ENCODE measurements at places on chromosomes 6 and 20. TPM values are rescaled to one million over a fixed set of nuclear protein-coding genes. Genes with fewer than 3 reads are reported as not detected.

GRCh38 chr6:156857573-156857972 is 80.4 kb downstream of the ARID1B start:
- H3K4me1 ChIP-seq = peaks cover 49% of the 10 kb centered on the region
- no peaks in the 10 kb centered on the region for H3K27me3 ChIP-seq
- no peak for DNase-seq
- H3K4me3 ChIP-seq = no peak overlapping the region
- H3K27ac ChIP-seq = peak overlapping the region; percentile 74
- peaks cover 3% of the 10 kb centered on the region for H3K36me3 ChIP-seq

ADGB gene
- total RNA-seq = not detected

GSTA3 gene
- not detected for total RNA-seq

GRCh38 chr6:50816115-50816675 is 2.5 kb upstream of the TFAP2B start:
- H3K4me1 ChIP-seq = peaks cover 10% of the 10 kb centered on the region
- peak; percentile 43 for DNase-seq
- no peaks in the 10 kb centered on the region for H3K36me3 ChIP-seq
- H3K27ac ChIP-seq = no peak overlapping the region
- peak overlapping the region; percentile 83 for H3K4me3 ChIP-seq
- H3K27me3 ChIP-seq = peaks cover 46% of the 10 kb centered on the region

GRCh38 chr6:156729248-156729647 is 47.9 kb upstream of the ARID1B start:
- peaks cover 3% of the 10 kb centered on the region for H3K4me1 ChIP-seq
- H3K27ac ChIP-seq = no peak overlapping the region
- H3K36me3 ChIP-seq = no peaks in the 10 kb centered on the region
- no peak overlapping the region for H3K4me3 ChIP-seq

DNA sequence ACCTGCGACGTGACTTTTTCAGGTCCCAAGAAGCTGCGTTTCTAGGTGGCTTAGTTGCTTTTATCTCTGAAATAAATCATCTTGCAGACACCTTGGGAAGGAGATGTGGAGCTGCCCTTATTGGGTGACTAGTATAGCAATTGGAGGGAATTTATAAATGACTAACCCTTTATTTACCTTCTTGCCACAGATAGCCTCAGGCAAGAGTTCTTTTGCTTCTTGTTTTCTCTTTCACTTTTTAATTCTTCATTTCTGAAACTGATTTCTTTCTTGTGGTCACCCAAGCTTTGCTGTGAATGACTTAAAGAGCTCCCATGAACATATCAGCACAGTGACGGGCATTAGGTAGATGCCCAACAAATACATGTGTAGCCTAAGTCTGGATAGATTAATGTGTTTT is 3.0 kb downstream of the ADGRF4 start:
- H3K36me3 ChIP-seq = no peaks in the 10 kb centered on the region
- peaks cover 2% of the 10 kb centered on the region for H3K4me1 ChIP-seq
- H3K27ac ChIP-seq = no peak overlapping the region

DNA sequence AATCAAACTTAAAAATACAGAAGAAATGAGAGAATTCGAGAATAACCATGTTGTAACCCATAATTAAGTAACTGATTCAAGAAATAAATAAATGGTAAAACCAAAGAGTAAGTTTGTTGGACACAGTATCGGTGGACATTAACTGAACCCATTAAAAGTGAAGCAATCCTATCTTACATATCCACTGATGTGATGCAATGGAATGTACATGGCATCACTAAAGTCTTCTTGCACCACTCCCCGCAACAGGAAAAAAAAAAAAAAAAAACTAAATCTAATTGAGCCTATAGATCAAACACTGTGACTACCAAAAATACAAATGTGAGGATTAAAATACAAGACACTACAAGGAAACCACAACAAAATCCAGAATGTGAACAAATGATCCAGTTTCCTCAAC is 7.9 kb downstream of the SNX14 start:
- H3K4me1 ChIP-seq = peaks cover 14% of the 10 kb centered on the region
- no peak overlapping the region for H3K4me3 ChIP-seq
- no peak for DNase-seq
- H3K27me3 ChIP-seq = no peaks in the 10 kb centered on the region
- peaks cover 86% of the 10 kb centered on the region for H3K36me3 ChIP-seq

RFX6 gene
- total RNA-seq = not detected

GRCh38 chr20:23296841-23297701 is 53.5 kb upstream of the NXT1 start:
- no peak for DNase-seq
- no peaks in the 10 kb centered on the region for H3K27me3 ChIP-seq
- H3K4me3 ChIP-seq = no peak overlapping the region

GRCh38 chr6:85449388-85449817 is 480 bp upstream of the NT5E start:
- peaks cover 59% of the 10 kb centered on the region for H3K4me1 ChIP-seq
- H3K4me3 ChIP-seq = peak overlapping the region; percentile 96
- H3K27me3 ChIP-seq = peaks cover 18% of the 10 kb centered on the region
- peaks cover 26% of the 10 kb centered on the region for H3K36me3 ChIP-seq
- H3K27ac ChIP-seq = peak overlapping the region; percentile 81

BPIFB1 gene
- not detected for total RNA-seq

DNA sequence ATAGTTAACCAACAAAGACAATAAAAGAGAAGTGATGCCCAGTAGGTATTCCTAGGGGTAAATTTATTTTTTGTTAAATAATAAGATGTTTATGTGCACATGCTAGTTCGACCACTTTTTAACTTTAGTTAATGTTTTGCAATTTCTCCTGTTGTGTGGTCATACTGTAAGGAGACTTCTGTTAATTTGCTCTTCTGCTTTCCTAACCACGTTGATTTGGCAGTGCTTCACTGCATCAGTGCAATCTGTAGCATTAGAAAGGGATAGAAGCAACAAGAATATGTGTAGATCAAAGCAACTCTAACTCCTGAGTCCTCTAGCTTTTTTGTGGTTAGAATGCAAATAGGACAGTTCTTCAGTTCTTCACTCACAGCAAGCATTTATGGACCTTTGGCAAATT is 13.9 kb downstream of the MYB start:
- H3K4me3 ChIP-seq = no peak overlapping the region
- H3K27me3 ChIP-seq = no peaks in the 10 kb centered on the region
- DNase-seq = no peak

VSX1 gene
- not detected for total RNA-seq

DNA sequence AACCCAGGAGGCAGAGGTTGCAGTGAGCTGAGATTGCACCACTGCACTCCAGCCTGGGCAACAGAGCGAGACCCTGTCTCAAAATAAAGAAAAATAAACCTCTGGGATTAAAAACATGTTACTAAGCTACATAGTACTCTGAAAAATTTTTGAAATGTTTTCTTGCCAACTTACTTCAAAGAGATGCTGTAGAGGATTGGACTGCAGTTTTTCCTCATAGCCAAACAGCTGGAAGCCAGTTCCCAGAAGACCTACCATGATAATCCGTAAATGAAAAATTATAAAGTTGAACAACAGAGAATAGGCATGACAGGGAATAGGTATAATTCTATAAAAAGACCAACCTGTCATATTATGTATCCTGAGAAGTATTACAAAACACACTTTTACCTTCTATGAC is 48.0 kb downstream of the RARS2 start:
- H3K27ac ChIP-seq = no peak overlapping the region
- H3K36me3 ChIP-seq = peaks cover 69% of the 10 kb centered on the region
- H3K4me1 ChIP-seq = peaks cover 6% of the 10 kb centered on the region
- no peak overlapping the region for H3K4me3 ChIP-seq

GRCh38 chr20:39534846-39535245 is 572.7 kb downstream of the DHX35 start:
- no peak for DNase-seq
- H3K27me3 ChIP-seq = no peaks in the 10 kb centered on the region
- H3K36me3 ChIP-seq = no peaks in the 10 kb centered on the region
- H3K4me3 ChIP-seq = no peak overlapping the region
- no peaks in the 10 kb centered on the region for H3K4me1 ChIP-seq

GRCh38 chr6:89661559-89661958 is 23.0 kb upstream of the LYRM2 start:
- no peak overlapping the region for H3K27ac ChIP-seq
- DNase-seq = no peak
- H3K4me1 ChIP-seq = no peaks in the 10 kb centered on the region

- no peaks in the 10 kb centered on the region for H3K36me3 ChIP-seq
- H3K27me3 ChIP-seq = peaks cover 2% of the 10 kb centered on the region
- no peak for DNase-seq
- peaks cover 3% of the 10 kb centered on the region for H3K4me1 ChIP-seq
- no peak overlapping the region for H3K27ac ChIP-seq
These were observed 591.0 kb upstream of the GJE1 start for GRCh38 chr6:141541581-141542324.

HLA-DQB2 gene
- total RNA-seq = 0.30 TPM

MAFB gene
- 0.83 TPM for total RNA-seq

GRCh38 chr6:168034537-168034936 is 37.1 kb downstream of the KIF25 start:
- H3K4me3 ChIP-seq = no peak overlapping the region
- H3K36me3 ChIP-seq = peaks cover 5% of the 10 kb centered on the region
- DNase-seq = no peak
- no peak overlapping the region for H3K27ac ChIP-seq
- H3K27me3 ChIP-seq = peaks cover 5% of the 10 kb centered on the region

DNA sequence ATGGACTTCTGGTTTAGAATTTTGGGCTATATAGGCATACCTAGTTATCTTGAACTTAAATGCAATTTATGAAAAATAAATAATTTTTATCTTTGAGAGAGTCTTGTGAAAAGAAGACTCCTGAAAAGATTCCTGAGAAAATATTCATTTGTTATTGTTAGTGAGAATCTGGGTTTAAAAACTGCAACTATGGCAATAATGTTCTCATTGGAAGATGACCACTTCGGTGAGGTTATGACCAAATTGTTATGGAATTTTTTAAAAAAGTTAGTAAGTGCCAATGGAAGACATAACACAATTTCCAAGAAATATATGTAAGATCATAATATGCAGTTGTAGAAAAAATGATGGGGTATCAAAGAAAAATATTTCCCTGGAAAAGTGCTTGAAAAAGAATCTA is 46.3 kb downstream of the GRIK2 start:
- no peak overlapping the region for H3K4me3 ChIP-seq
- no peaks in the 10 kb centered on the region for H3K36me3 ChIP-seq
- no peak overlapping the region for H3K27ac ChIP-seq
- DNase-seq = no peak
- H3K27me3 ChIP-seq = no peaks in the 10 kb centered on the region
- no peaks in the 10 kb centered on the region for H3K4me1 ChIP-seq

Measured in activated T-helper 2 cell treated with anti-CD3 and anti-CD28 coated beads, Interferon-gamma antibody, Interleukin-2, Interleukin-4, amounts not matched to agents 10 μg/mL and 5 μg/mL and 100 μg/mL, durations not matched to agents 14 hours and 24 hours and 36 hours (primary cell).